ENCODE measurements at places on chromosomes 12 and 14.

- peak; percentile 40 for DNase-seq
Measured at GRCh38 chr14:36520601-36521525, 831 bp upstream of the NKX2-1 start.

DNA sequence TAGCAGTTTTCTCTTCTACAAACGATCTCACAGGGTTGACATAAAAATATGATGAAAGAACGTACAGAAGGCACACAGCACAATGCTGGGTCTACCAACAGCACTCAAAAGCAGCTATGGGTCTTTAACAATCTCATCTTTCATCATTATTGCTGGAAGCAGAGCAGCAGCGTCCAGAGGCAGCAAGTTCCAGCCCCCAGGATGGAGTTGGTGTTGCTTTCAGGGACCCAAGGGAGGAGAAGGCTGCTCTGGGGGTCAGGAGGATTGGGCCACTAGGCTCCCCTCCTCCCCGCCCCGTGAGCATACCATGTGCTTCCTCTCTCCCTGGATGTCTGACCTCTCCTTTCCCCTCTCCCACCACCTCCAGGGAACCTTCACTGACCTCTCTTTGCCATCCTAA lies 13.3 kb downstream of the KCTD10 start:
- DNase-seq, result no peak

DNA sequence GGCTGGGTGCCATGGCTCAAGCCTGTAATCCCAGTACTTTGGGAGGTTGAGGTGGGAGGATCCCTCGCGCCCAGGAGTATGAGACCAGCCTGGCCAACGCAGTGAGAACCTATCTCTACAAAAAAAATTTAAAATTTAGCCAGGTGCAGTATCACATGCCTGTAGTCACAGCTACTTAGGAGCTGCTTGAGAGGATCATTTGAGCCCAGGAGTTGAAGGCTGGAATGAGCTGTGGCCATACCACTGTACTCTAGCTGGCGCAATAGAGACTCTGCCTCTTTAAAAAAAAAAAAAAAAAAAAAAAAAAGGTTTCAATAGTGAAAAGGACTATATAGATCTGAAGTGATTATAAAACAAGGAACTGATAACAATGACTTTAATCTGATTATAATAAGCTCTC lies 13.5 kb downstream of the PSMA3 start:
- no peak for DNase-seq

GRCh38 chr14:93017301-93017797 lies 94.4 kb downstream of the CHGA start:
- no peak for DNase-seq

DNA sequence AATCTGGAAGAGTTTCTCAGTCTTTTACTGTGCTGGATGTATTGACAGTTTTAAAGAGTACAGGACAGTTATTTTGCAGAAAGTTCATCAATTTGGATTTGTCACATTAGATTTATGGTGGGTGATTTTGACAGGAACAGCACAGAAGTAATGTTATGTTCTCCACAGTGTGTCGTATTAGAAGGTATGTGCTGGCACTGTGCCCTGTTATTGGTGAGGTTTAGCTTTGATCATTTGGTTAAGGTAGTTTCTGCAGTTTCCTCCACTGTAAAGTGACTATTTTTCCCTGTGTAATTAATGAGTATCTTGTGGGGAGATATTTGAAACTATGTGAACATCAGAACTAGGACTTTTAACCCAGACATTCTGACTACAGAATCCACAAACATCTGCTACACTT lies 308.5 kb upstream of the TBX3 start:
- no peak for DNase-seq

DNA sequence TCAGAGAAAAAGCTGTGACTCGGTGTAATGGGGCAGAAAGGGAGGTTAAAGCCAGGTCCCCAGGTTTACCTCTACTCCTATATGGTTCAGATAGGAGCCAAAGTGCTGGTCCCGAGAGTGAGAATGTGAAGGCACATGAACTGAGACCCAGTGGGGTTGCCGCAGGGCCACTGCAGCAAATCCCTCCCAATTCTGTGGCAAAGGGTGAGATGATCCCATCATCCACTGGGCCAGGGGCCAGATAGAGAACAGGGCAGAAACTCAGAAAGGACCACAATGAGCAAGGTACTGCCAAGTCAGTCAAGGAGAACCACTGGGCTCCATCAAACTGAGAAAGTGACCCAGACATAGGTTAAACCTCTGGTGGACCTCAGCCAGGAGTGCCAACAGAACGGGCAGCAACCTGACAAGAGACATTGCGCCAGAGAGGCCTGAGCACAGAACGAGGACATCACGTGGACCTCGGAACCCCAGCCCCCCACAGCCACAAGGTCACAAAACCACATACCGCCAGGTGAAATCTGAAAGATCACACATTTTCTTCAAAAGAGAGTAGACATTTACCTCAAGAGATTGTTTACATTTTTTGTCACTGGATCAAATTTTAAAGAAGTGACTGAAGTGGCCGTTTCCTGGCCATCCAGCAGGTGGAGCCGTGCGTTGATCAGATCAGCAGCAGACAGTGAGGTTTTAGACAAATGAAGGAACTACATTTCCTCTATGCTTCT lies 20.5 kb upstream of the ITPR2 start:
- DNase-seq, result peak; percentile 12

DNA sequence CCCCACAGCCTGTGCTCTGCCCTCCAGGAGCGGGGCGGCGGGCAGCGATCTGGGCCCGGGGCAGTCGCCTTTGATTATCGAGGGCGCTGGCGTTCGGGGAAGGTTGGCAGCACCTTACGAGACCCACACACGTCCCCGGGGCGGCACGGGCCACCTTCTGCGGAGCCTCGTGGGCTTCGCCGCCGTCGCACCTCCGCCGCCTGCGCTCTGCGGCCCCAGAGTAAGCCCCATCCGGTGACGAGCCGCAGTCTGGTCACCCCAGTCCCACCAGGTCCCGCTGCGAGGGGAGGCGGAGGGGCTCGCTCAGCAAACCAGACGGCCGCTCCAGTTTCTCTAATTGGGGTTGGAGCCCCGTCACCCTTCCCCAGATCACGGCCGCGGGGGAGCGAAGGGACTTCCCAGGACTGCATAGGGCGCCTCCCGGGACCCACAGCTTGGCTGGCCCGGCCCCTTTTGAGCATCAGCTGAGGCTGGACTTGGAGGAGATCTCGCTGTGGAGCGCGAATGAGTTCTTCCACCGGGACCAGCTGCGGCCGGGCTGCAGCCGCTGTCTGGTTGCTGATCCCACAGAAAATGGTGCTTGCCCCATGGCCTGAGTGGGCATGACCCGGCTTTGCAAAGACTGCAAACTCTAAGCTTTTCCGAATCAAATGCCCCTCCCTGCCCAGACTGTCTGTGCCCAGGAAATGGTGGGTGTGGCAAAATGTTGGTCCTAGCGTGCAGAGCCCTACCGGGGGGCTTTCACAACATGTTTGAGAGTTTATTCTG lies 560 bp downstream of the LGALS3 start:
- peak; percentile 16 for DNase-seq

- DNase-seq, result no peak
Measured at GRCh38 chr12:19451196-19451595, 11.9 kb downstream of the AEBP2 start.

GRCh38 chr14:87522575-87522974 lies 470.4 kb downstream of the GALC start:
- DNase-seq, result no peak

DNA sequence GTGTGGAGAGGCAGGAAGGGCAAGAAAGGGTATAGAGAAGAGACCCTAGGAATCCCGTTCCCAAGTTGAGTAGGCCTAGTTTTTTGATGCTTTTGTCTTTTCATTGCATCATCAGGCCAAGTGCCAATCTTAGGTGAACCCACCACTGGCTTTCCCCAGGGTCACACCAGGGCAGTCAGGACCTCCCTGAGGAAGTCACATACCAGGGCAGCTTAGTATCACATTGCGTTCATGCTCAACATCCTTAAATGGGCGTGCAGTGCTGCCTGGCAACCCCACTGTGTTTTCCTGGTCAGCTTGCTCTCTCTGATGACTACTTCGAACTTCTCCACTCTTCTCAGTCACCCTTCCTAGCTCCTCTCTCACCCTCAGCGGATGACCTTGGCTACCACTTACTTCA lies 9.0 kb downstream of the ASIC1 start:
- DNase-seq, result no peak

GRCh38 chr12:66236969-66237368 lies 48.0 kb downstream of the IRAK3 start:
- no peak for DNase-seq

GRCh38 chr14:51547260-51547659 lies 104.5 kb upstream of the FRMD6 start:
- DNase-seq, result no peak

- DNase-seq, result no peak
Measured at GRCh38 chr14:56587701-56588100, 8.1 kb downstream of the TMEM260 start.

DNA sequence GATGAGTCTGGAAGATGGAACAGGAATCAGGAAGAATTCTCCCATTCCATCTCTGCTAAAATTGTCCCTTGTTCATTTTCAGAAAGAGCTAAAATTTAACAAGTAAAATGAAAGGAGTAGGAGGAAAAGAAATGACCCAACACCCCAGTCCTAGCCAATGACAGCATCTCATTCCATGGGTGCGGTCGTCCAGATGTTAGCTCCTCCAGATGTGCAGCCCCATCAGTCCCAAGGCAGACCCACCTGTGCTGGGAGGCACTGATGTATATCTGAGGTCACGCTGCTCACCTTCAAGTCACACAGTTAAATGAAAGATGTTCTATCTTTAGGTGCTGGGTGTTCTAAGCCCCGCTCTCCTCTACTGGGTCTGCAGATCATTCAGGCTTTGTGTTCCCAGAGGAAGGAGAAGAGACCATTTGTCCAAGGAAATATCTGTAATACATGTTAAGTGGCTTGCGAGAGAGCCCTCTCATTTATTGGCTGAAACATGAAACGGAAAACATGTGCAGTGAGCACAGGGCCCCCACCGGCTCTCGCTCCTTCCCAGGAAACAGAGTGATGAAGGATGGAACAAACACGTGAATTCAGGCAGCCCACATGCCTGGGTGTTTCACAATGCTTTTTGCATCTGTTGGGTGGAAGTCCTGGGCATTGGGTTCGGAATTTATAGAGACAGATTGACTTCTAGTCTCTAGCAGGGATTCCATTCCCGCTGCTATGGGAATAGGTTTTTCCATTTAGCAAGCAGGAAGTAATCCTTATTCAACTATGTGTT lies 294.6 kb downstream of the NUAK1 start:
- DNase-seq, result no peak

DNA sequence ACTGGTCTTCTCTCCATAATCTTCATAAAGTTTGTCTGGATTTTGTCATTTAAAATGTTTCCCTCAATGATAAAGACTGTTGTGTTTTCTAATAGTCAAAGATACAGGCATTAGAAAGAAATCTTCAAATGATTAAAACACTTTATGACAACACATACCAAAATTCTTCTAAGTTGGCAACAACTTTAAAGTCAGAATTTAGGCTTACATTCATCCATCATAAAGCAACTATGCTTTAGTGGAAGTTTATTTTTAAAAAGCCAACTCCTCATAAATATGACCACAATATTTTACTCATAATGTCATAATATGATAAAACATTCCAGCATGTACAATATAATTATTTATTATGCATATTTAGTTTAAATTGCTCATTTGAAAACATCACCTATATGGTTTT lies 17.2 kb upstream of the CCER1 start:
- DNase-seq, result no peak

DNA sequence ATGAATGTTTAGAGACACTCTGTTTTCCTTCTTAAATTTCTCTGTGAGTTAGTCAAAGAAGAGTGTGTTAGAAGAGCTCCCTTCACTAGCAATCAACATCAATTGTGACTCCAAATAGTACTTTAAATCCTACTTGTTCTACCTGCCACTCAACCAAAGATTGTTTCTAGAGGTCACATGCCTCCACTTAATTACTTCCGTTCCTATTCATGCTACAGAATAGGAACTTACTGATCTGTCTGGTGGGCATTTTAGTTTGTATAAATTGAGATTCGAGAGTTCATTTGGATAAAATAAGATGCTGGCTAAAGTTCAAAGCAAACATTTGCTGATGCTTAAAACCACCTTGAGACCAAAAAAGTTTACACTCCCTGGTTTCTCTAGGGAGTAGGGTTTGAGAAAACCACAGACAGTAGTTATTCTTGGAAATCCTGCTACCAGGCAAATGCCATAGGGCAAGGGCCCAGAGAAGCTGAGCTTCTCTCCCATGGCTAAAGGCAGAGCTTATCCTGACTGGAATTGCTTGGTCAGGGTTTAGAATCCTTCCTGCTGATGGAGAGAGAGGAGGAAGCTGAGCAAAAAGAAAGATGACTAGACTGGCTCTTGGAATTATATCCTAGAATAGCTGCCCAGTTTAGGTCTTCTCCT lies 389.6 kb upstream of the ATP2B1 start:
- DNase-seq, result no peak

DNA sequence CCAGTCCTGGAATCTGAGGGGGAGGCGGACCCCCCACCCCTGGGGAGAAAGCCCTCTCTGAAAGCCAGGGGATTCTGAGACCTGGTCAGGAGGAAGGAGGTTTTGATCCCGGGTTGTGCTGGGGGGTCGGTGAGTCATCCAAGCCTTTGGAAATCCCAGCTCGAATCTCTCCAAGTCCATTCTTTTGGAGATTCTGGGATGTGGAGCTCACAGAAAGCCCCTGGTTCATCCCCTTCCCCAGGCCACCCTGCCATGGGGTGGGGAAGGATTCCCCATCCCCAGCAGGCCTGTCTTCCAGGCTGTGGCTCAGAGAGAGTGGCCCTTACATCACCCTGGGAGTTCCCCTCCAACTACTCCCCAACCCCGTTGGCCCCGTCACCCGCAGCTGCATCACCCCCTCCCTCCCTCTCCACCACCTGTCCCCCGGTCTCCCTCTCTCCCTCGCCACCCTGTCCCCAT lies 14.3 kb downstream of the EXOC3L4 start:
- no peak for DNase-seq

DNA sequence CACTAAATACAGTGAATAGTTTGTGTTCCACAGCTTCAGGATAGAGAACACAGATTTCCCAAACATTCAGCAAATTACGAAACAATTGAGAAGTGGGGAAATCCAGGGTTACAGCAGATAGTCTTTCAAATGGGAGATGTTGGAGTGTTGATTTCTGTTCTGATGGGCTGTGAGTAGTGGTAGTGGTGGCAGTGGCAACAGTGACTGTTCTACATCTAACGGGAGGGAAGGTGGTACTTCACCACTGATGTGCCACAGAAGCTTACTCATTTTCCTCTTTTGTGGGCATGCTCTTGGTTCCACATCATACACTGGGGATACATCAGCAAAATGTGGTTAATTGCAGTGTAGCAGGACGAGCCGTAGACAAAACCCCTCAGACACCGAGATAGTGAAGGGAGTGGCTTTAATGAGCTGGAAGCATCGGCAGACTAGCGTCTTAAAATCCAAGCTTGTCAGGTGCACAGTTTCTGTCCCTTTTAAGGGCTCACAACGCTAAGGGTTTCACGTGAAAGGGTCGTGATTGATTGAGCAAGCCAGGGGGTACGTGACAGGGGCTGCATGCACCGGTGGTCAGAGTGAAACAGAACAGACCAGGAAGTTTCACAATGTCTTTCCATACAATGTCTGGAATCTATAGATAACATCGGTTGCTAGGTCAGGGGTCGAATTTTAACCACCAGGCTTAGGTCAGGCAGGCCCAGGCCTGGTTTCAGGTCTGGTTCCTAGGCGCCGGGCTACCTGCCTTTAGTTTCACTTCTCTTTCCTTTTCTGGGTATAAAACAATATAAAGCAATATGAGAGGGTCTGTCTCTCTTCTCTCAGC lies 330.6 kb upstream of the FBXO33 start:
- no peak for DNase-seq

Data from NCI-H2227 treated with DMSO at 0.1 percent for 48 hours (cell line).